Thoracic aorta (tissue), 2 donors: ENCODE measurements at places on chromosomes 2 and 18.

DNA sequence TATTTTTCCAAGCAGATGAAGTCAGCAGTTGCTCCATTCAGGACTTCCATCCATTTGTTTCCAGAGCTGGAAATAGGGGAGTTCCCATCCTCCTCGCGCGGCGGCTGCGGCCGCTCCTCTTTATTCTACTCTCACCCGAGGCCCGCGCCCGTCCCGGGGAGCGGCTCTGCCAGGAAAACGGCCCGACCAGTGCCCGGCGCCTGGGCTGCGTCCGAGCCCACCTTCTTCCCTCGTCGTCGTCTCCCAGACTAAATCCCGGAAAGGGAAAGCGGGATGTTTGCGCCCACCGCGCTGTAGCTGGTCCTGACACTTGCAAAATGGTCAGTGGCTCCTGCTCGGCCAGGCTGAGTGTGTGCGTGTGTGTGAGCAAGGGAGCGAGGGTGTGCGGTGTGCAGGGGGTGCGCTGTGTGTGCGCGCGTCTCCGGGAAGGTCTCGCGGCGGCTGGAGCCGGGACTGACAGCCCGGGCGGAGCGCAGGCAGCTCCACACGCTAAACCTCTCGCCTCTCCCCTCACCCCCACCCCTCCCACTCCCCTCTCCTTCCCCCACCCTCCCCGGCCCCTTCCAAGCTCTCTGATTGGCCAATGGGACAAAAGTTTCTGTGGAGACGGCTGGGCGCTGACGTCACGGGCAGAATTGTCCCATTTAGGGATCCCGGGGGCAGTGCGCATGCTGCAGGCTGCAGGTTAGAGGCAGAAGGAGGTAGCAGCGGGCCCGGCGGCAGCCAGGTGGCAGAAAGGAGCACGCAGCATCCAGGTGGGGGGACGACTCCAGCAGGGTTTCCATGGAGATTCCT, at the start of gene NOL4:
TSS of gene NOL4 (minus strand) at position 491 of the 795 bp plus-strand sequence. CDS start 1,660 bp downstream, outside the sequence.
- DNase-seq, result no peak

DNA sequence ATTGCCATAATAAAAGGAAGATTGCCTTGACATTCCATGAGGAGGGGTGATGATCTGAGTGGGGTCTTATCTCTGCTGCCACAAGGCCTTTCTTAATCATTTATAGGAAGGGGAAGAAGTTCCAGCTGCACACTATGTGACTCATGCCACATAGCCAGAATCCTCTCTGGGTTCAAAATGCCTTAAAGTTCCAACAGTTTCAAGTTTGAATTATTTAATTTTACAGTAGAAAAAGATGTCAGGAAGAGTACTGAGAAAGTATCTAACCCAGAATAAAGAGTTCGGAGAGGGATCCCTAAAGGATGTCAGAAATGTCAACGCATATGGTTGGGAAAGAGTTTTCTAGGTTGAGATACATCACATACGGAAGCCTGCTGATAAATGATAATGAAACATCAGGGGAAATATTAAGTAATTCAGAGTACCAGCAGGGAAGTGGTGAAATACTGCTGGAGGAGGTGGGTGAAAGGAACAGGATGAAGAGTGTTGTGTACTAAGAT, 999.9 kb downstream of the TSN start:
- no peak for DNase-seq

DNA sequence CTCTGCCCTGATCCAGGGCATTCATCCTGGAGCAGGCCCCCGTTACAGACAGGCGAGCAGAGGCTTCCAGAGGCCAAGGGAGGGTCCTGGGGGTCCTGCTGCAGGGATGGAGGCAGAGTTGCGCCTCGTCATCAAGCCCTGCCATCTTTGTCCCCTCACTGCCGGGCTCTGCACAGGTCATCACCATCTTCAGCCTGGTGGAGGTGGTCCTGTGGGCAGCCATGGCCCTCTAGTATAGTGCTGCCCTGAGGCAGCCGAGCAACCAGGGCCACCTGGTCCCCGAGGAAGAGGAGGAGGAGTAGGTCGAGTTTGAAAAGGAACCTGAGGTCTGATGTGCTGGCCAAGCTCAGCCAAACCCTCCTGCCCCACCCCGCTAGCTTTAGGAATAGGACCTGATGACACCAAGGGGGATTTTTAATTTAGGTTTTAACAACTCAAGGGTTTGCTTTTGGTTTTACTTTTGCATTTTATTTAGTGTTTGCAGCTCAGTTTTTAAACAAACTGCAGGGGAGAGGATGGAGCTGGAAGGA, 8.8 kb upstream of the ALPI start:
- no peak for DNase-seq

GRCh38 chr2:28407131-28407975, 14.7 kb downstream of the FOSL2 start:
- DNase-seq, result no peak
